ENCODE measurements at places on chromosomes 3 and 15.

DNA sequence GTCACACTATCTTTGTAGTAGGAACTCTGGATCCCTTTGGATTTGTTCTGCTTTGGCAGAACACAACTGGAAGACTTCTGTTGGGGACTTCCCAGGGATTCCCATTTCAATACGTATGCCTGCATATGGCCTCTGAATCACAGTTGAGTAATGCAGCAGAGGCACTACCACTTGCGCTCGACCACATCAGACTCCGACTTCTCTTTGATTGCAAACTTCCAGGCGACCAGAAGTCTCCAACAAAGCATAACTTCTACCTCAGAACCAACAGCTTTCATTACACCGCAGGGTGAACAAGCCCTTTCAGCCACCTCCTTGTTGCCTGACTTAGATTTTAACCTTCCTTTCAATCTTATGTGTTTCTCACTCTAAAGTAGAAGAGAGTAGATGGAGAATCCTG lies 924.4 kb downstream of the IGSF11 start:
- no peak for DNase-seq

DNA sequence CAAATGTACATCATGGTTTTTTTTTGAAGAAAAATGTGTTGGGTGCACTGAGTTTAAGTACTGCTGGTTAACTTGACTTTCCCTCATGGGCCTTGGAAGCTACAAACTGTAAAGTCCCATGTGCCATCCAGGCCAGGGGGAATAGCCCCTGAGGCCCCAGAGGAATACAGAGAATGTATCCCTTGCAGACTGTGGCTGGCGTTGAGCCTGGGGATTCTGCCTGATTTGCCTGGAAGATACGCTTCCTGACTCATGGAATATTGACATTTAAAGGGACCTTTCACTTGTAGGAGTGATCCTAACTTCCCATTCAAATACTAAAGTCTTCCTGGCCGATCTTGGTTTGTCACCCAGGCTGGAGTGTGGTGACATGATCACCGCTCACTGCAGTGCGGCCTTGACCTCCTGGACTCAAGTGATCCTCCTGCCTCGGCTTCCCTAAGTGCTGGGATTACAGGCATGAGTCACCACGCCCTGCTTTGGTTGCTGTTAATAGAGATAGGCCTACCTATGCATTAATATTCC lies 42.0 kb downstream of the ADAMTSL3 start:
- no peak for DNase-seq

- DNase-seq, result no peak
Observed at GRCh38 chr15:35603856-35604255, 57.9 kb upstream of the DPH6 start.

GRCh38 chr3:44402548-44402947 lies 64.0 kb downstream of the TCAIM start:
- DNase-seq, result no peak

DNA sequence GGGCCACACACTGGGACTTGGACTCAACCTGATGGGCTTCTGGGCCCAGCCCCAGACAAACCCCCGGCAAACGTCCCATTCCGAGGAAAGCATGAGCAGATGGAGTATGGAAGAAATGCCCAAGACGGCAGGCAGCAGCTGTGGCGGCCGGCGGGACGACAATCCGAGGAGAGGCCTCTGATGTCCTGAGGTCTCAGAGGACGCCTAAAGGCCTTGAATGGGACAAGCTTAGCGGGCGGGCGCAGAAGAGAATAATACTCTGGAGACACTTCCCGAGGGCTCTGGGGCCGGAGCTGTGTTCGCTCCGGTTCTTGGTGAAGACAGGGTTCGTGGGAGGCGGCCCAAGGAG lies 482 bp upstream of the OGG1 start:
- no peak for DNase-seq
